Activated CD4-positive, alpha-beta T cell treated with anti-CD3 and anti-CD28 coated beads, Interleukin-2, amount 10 ng/mL, durations not matched to agents 7 days and 5 days (primary cell): ENCODE measurements at places on chromosomes 11 and 22. TPM values are rescaled to one million over a fixed set of nuclear protein-coding genes. Genes with fewer than 3 reads are reported as not detected.

DNA sequence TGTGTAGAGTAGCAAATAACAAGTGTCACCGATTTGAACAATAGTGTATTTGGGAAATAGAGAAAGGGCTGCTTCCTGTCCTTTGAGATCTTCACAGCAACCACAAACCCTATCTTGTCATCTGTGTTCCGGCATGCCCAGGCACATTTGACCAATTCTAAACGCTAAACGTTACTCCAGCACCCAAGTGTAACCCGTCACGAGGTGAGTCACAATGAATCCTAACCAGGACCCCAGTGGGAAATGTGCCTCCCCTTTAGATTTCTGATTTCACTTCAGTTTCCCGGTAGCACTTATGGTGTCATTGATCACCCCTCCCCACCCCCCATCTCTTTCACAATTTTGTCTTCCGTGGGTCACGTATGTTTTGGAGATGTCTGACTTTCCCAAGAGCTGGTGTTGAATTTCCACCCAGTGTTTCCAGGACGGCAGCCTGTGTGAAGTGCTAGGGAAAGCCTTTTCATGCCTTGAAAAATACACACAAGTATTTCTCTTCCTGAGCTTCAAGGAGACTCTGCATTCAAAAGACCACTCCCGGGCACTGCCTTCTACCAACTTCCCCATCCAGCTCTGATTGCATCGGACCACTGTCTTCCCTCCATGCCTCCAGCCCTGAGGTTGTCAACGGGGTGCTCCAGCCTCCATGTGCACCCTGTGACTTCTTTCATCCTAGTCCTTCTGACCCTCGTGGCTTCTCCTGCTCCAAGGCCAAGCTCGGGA lies 10.5 kb upstream of the C11orf24 start:
- peak overlapping the region; percentile 51 for H3K4me3 ChIP-seq
- H3K27me3 ChIP-seq = peaks cover 8% of the 10 kb centered on the region
- peak; percentile 60 for DNase-seq

GRCh38 chr22:30605449-30606110 lies 1.4 kb upstream of the TCN2 start:
- no peaks in the 10 kb centered on the region for H3K36me3 ChIP-seq
- H3K27ac ChIP-seq = no peak overlapping the region
- DNase-seq = peak; percentile 49
- peaks cover 1% of the 10 kb centered on the region for H3K27me3 ChIP-seq
- peaks cover 45% of the 10 kb centered on the region for H3K4me1 ChIP-seq
- no peak overlapping the region for H3K4me3 ChIP-seq

GRCh38 chr22:26276529-26277160 lies 107.4 kb downstream of the SEZ6L start:
- H3K4me3 ChIP-seq = no peak overlapping the region
- no peaks in the 10 kb centered on the region for H3K4me1 ChIP-seq
- peaks cover 6% of the 10 kb centered on the region for H3K27me3 ChIP-seq
- DNase-seq = no peak
- no peaks in the 10 kb centered on the region for H3K36me3 ChIP-seq
- H3K27ac ChIP-seq = no peak overlapping the region

DNA sequence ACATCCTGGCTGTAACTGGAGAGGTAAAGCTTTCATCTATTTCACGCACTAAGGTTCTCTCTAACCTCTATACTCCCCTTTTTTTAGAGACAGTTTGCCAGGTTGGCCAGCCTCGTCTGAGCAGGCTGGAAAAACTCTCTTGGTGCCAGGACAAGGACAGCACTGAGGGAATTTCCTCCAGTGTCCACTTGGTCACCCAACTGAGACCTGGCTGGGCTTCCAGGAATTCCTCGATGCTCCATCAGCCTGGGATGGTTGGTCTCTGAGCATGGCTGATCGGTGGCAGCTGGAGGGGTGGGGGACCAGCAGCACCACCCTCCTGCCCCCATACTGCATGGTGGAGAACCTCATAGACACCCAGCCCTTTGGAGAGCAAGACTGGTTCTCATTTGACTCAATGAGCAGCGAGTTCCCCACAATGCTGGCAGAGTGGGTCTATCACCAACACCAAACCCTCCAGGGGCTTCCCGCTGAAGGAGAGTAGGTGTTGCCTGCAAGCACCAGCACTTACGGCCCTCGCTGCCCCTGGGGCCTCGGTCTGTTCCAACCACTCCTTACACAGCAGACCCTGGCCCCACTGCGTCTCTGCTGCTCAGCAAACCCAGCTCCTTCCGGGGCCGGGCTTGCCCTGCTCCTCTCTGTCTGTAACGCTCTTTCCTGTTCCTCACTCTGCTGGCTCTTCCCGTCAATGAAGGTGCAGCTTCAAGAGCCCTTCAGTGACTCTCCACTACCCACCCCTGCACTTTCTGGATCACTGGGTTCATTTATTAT lies 122.2 kb downstream of the ST3GAL4 start:
- no peaks in the 10 kb centered on the region for H3K27me3 ChIP-seq
- DNase-seq = peak; percentile 36
- peaks cover 27% of the 10 kb centered on the region for H3K4me1 ChIP-seq
- peak overlapping the region; percentile 85 for H3K27ac ChIP-seq
- no peak overlapping the region for H3K4me3 ChIP-seq
- H3K36me3 ChIP-seq = no peaks in the 10 kb centered on the region

- H3K4me1 ChIP-seq = no peaks in the 10 kb centered on the region
- no peak overlapping the region for H3K4me3 ChIP-seq
- no peaks in the 10 kb centered on the region for H3K27me3 ChIP-seq
- no peak for DNase-seq
- no peaks in the 10 kb centered on the region for H3K36me3 ChIP-seq
Observed at GRCh38 chr11:69063652-69064260, 15.0 kb downstream of the TPCN2 start.

DNA sequence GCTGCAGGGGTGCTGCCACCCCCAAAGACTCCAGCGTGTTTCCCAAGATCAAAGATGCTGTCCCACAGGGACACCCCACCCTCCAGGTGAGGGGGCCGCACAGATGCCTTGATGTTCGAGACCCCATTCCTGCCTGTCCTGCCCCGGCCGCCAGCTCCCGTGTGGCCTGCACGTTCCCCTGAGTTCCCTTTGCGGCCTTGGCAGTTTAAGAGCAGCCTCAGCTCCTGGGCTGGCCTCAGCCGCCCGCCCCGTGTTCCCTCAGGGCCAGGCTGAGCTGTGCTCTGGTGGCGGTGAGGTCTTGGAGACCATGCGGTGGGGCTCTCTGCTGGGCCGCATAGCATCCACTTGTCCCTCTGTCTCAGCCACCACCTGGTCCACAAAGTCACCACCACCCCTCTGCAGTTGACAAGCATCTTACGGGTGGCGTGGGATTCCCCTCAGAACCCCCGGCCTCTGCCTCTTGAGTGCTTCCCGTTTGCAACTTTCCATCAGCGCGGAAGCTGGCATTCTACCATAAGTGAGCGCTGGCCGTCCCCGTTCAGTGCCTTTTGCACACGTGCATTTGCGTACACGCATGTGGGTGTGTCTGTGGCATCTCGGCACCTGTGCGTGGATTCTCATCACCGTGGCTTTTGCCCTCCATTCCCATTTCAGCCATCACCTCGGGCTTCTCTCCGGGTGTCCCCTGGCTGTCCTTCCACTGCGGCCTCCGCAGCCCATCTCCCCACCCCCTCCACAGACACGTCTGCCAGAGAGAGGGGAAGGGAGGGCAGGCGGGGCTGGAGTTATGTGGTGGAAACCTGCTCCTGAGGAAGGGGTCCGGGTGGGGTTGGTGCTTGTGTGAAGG lies 35.9 kb downstream of the CTTN start:
- DNase-seq = no peak
- no peaks in the 10 kb centered on the region for H3K27me3 ChIP-seq
- no peaks in the 10 kb centered on the region for H3K4me1 ChIP-seq

SEZ6L gene
- total RNA-seq = not detected

- H3K4me1 ChIP-seq = no peaks in the 10 kb centered on the region
- H3K27me3 ChIP-seq = no peaks in the 10 kb centered on the region
- no peak for DNase-seq
- no peak overlapping the region for H3K27ac ChIP-seq
- H3K4me3 ChIP-seq = no peak overlapping the region
- no peaks in the 10 kb centered on the region for H3K36me3 ChIP-seq
Observed at GRCh38 chr11:119701591-119702549, 27.1 kb downstream of the NECTIN1 start.

GRCh38 chr11:17524221-17524620 lies 20.0 kb downstream of the USH1C start:
- H3K36me3 ChIP-seq = no peaks in the 10 kb centered on the region
- peaks cover 2% of the 10 kb centered on the region for H3K27me3 ChIP-seq
- DNase-seq = no peak
- H3K27ac ChIP-seq = no peak overlapping the region
- no peak overlapping the region for H3K4me3 ChIP-seq
- no peaks in the 10 kb centered on the region for H3K4me1 ChIP-seq

CCDC116 gene
- total RNA-seq = 0.42 TPM

GRCh38 chr11:103332409-103332808 lies 223.2 kb downstream of the DYNC2H1 start:
- no peak overlapping the region for H3K4me3 ChIP-seq
- H3K4me1 ChIP-seq = peaks cover 4% of the 10 kb centered on the region
- H3K36me3 ChIP-seq = no peaks in the 10 kb centered on the region

GRCh38 chr22:37884420-37884819 lies 21.7 kb upstream of the MICALL1 start:
- H3K27me3 ChIP-seq = no peaks in the 10 kb centered on the region
- H3K36me3 ChIP-seq = peaks cover 43% of the 10 kb centered on the region
- no peak overlapping the region for H3K4me3 ChIP-seq
- no peak for DNase-seq

GRCh38 chr11:1780700-1781592 lies 17.2 kb upstream of the CTSD start:
- H3K36me3 ChIP-seq = no peaks in the 10 kb centered on the region
- no peak overlapping the region for H3K4me3 ChIP-seq
- H3K4me1 ChIP-seq = no peaks in the 10 kb centered on the region
- H3K27ac ChIP-seq = no peak overlapping the region
- peaks cover 3% of the 10 kb centered on the region for H3K27me3 ChIP-seq
- no peak for DNase-seq

OR8D4 gene
- total RNA-seq = not detected

GGT5 gene
- 0.10 TPM for total RNA-seq

NTM gene
- not detected for total RNA-seq

- peak overlapping the region; percentile 3 for H3K27ac ChIP-seq
- peaks cover 56% of the 10 kb centered on the region for H3K36me3 ChIP-seq
- H3K4me3 ChIP-seq = no peak overlapping the region
- H3K4me1 ChIP-seq = peaks cover 28% of the 10 kb centered on the region
Observed at GRCh38 chr11:12205330-12205729, 94.9 kb downstream of the MICAL2 start.

GRCh38 chr22:39132871-39133524 lies 19.5 kb downstream of the CBX7 start:
- H3K27me3 ChIP-seq = no peaks in the 10 kb centered on the region
- H3K4me3 ChIP-seq = no peak overlapping the region
- no peak overlapping the region for H3K27ac ChIP-seq
- H3K36me3 ChIP-seq = no peaks in the 10 kb centered on the region

DDI1 gene
- total RNA-seq = not detected
